K562 (cell line): ENCODE measurements at places on chromosomes 3 and 15. TPM values are rescaled to one million over a fixed set of nuclear protein-coding genes. Genes with fewer than 3 reads are reported as not detected.

The DAZL gene
- total RNA-seq: not detected in 2 replicates

The MESP2 gene
- total RNA-seq: 0.47 and 0.66 TPM in 2 replicates

The APOD gene
- 0.33 and 0.83 TPM in 2 replicates for total RNA-seq

The CKMT1B gene
- total RNA-seq: 5.5 and 8.7 TPM in 2 replicates

The CLRN1 gene
- not detected in 2 replicates for total RNA-seq
